Spinal cord (tissue), 10 donors: ENCODE measurements at places on chromosomes 11 and 22. TPM values are rescaled to one million over a fixed set of nuclear protein-coding genes. Genes with fewer than 3 reads are reported as not detected.

DNA sequence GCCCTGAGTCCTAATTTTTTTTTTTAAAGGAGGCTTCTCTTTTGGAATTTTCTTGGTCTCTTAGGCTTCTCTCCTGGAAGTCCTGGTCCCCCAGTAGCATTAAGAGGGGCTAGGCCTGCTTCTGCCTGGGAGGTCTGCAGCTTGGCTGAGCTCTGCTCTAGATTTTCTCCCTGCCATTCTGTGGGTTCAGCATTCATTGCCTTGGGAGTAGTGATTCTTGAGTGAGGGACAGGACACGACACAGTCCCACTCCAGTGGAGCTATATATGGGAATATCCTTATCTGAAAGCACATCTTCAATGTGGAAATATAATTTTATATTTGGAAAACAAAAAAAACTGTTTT lies 3.7 kb downstream of the IGSF22 start:
- no peak for DNase-seq

DNA sequence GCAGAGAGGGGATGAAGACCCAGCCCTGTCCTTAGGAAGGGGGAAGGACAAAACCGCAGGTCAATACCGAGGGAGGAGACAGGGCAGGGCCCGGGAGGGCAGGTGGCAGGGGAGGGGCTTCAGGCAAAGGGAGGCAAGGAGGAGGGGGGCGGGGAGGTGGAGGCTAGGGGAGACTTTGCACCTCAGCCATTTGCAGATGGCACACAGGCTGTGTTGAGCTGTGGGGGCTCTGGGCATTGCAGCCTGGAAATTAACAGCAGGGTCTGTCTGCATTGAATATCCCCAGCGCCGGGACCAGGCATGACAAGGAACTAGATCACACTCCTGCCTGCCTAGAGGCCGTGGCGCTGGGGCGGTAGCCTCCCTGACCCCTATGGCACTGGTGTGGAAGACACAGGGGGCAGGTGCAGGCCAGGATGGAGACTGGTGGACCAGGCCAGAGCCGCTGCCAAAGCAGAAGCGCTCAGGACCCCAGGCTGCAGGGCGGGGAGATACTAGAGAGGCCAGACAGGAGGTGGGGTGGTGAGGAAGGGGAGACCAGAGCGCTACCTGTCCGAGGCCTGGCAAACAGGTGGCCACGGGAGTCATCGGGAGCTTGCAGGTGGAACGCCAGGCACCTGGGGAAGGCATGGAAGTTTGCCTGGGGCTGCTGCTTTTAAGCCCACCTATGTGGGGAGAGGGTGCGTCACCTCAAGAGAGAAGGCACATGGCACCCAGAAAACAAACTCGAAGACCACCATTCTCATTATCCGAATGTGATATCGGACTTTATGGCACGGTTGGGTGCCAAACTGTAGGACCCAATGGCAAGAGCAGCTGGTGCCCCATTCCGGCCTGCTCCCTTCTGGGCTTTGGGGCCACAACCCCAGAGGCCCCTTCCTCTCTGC lies 11.5 kb downstream of the CBX6 start:
- DNase-seq: no peak

GRCh38 chr11:75611823-75612222 lies 49.8 kb downstream of the SERPINH1 start:
- no peak for DNase-seq

GRCh38 chr11:6943131-6943530 lies 16.9 kb downstream of the ZNF215 start:
- DNase-seq: no peak

DNA sequence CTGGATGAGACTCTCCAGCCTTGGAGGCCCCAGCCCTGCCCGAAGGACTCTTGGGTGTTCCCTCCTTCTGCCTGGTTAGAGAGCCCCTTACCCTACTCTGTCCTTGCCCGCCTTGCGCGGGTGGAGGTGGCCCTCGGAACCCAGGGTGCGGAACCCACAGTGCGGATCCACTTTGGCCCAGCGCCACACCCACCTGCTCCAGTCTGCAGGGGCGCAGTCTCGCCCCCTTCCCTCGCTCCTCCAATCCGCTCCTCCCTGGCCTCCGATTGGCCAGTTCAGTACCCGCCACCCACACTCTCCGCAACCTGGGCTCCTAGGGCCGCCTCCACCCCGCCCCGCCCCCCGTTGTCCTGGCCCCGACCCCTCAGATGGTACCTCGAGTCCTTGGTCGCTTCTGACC lies 2.4 kb downstream of the CAPN1 start:
- DNase-seq: no peak

DNA sequence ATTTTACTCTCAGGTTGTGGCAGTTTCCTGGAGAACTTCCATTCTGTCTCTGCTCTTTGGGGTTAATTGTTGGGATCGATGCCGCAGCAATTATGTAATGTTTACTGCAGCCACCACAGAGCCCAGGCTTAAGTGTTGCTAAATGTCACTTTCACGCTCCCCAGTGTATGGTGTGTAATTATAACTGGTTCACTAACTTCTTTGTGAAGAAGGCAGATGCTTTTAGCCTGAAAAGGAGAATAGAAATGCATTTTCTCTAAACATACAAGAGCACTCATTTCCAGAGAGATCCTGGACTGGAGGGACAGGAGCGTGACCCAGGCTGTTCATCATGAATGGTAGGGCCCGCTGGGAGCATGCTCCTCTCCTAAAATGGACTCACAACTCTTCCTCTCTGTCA lies 132.2 kb upstream of the PLET1 start:
- DNase-seq: no peak

GRCh38 chr11:128491195-128491936 lies 96.0 kb downstream of the ETS1 start:
- DNase-seq: no peak

DNA sequence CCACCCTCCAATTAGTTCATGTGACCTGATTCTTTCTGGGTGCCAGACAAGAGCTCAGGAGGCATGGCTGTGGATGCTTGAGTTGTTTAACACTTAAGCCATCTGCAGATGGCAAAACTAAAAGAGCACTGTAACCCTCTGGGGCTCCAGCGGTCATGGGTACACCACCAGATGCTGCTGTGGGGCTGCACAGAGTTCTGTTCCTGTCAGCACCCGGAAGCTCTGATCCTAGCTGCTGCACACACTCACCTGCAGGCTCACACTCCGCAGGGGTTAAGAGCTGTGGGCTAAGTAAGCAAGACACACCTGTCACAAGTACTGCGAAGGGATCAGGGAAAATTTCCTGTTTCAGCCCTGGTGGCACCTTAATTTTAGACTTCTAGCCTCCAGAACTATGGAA lies 307.8 kb downstream of the C11orf87 start:
- no peak for DNase-seq

- no peak for DNase-seq
Observed at GRCh38 chr22:27348634-27349033, 452.9 kb downstream of the MN1 start.

DNA sequence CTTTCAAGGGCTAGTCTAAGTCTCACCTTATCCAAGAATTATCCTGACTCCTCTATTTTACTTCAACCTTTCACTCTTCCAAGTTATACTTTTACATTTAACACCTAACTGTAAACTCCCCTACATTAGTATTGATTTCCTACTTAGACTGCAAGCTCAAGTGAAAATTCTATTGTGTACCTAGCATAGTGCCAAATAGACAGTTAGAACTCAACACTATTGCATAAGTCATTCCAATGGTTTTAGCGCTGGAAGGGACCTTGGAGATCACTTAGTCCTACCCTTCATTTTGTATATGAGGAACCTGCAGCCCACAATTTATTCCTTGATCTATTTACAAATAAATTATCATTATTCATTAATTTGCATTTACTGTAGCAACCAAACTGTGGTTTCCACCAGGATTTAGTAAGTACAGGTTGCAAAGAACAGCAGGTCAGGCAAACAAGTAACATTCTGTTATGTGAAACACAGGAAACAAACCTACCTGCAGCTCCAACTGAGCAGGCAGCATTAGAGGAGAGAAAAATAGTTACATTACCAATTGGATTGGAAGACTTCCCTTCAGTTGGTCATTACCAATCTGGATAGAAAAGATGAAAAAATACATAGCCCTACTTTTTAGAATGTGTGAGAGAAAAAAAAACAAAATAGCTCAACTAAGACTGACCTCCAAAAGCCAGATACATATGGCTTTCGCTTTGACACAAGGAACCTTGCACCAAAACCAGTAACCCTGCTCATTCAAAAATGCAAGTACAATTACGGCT lies 33.7 kb upstream of the NFRKB start:
- no peak for DNase-seq

DNA sequence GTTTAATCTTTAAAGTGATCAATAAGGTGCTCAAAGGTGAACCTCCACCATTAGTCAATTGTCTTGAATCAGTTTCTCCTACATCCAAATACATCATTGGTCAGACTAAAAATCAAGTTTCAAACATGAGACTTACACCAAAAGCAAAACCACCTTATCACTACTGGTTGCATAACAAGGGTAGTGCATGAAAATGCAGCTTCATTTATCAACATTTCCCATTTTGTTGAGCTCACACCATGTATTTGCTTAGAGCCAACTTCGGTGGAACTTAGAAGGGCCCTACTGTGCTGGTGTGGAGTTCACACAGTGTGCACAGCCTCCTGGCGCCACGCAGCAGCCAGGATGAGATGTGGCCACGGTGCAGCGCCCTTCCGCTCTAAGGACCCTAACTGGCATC lies 23.1 kb upstream of the PHLDA2 start:
- DNase-seq: no peak

GRCh38 chr11:47564933-47565339 lies 463 bp upstream of the PTPMT1 start:
- no peak for DNase-seq

- DNase-seq: no peak
Observed at GRCh38 chr11:79243422-79244210, 197.2 kb downstream of the TENM4 start.

- no peak for DNase-seq
Observed at GRCh38 chr11:71114124-71114851, 138.1 kb downstream of the SHANK2 start.

DNA sequence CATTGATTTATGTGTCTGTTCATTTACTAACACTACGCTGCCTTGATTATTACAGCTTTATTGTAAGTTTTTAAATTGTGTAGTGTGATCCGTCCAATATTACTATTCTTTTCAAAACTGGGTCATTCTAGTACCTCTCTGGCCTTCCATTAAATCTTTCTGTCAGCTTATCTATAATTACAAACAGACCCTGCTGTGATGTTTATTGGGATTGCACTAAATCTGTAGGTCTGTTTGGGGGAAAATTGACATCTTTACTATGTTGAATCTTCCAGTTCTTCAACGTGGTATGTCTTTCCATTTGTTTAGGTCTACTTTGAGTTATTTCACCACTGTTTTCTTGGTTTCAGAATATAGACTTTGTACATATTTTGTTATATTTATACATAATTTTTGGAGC lies 15.6 kb downstream of the CABIN1 start:
- DNase-seq: no peak

DNA sequence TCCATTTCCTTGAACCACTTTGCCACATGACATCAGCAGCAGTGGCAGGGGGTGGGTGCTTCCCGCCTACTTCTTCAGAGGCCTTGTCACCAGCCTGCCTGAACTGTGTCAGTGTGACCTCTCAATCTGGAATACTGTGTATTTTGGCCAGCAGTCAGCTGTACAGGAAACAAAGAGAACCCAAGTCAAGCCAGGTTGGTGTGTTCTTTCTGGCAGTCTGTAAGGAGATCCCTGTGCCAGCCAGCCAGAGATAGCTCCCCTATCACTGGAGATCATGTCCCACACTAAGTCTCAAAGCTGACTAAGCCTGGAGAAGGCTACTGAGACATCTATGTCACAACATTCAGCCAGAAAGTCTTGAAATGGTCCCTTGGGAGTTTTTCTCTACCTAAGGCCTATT lies 142.1 kb downstream of the TRPC6 start:
- DNase-seq: no peak

DNA sequence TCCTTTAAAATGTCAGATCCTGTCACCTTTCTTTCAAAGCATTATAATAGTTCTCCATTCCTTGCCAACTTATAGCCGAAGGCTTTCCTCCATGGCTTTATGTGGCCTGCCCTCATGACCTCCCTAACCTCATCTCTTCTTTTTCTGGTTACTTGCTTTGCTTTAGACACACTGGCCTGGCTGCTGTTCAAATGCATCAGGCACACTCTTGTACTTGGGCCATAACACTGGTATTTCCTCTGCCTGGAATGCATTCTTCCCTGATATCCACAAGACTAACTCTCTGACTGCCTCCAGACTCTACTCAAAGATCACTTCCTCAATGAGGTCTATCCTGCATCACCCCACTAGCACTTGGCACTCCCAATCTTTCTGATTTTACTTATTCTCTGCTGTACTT lies 710.3 kb downstream of the KCNA4 start:
- no peak for DNase-seq

- DNase-seq: no peak
Observed at GRCh38 chr11:73358071-73358470, 18.1 kb upstream of the RELT start.

GRCh38 chr22:29621761-29622526 lies 18.5 kb downstream of the NF2 start:
- DNase-seq: no peak

GRCh38 chr11:134250675-134251074 lies 2.5 kb downstream of the THYN1 start:
- DNase-seq: no peak

GRCh38 chr11:77865805-77866204 lies 44.9 kb downstream of the AAMDC start:
- DNase-seq: no peak

DNA sequence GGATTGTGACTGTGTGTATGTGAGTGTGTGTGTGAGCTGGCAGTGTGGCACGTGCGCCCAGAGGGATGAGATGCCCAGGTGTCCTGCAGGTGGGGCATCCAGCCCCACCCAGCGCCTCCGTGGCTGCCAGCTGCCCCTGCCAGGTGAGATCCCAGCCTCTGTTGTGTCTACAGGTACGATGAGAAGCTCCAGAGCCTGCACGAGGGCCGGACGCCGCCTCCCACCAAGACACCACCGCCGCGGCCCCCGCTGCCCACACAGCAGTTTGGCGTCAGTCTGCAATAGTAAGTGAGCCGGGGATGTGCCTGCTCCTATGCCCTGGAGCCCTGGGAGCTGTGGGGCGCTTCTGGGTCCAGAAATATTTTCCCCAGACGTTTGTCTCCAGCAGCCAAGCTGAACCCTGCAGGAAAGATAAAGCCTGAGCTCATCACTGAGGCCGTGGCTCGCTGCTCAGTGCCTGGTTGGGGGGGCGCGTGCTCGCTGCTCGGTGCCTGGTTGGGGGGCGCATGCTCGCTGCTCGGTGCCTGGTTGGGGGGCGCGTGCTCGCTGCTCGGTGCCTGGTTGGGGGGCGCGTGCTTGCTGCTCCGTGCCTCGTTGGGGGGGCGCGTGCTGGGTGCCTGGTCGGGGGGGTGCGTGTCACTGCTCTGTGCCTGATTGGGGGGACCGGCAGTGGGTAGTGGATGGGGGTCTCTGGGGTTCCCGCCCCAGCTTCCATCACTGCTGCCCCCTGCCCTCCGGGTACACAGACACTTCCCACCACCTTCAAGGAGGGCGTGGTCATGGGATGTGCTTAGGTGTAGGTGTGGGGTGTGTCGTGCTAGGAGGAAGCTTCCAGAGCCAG lies 73.2 kb downstream of the ARHGAP8 start:
- no peak for DNase-seq

The TLCD5 gene
- 16.1 TPM for total RNA-seq

The DNAJB7 gene
- total RNA-seq: not detected

The GAL3ST3 gene
- 4.5 TPM for total RNA-seq

The OR6T1 gene
- not detected for total RNA-seq

The OR51I1 gene
- total RNA-seq: not detected

The OR5B21 gene
- total RNA-seq: not detected

The OR51B4 gene
- total RNA-seq: not detected

The CRYBB2 gene
- 1.4 TPM for total RNA-seq
